ENCODE measurements at places on chromosomes 1 and 21.
A peak's percentile ranks its signal among the peaks of the same experiment; 100 is the strongest.

DNA sequence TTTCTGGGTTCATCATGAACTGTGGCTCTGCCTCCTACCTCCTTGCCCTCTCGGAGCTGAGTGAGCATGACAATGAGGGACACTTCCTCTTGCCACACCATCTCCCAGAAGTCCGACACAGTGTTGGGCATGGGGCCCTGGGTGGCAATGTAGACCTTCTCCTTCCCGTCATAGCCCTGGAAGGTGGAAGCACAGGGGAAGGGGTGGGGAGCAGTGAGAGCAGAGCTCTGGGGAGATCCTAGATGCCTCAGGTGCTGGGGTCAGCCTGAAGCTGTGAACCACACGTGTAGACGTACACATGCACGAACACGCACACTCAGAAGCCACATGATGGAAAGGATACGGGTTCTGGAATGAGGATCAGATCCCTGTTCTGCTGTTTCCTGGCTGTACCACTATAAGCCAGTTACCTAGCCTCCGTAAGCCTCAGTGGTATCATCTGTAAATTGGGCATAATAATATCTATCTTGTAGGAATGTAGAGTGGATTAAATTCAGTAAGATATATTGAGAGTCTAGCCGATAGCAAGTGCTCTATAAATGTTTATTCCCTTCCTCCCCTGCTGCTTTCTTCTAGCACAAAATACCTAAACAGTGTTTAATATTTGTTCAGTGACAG, 6.1 kb downstream of the PTPN7 start:
- no peak for DNase-seq

DNA sequence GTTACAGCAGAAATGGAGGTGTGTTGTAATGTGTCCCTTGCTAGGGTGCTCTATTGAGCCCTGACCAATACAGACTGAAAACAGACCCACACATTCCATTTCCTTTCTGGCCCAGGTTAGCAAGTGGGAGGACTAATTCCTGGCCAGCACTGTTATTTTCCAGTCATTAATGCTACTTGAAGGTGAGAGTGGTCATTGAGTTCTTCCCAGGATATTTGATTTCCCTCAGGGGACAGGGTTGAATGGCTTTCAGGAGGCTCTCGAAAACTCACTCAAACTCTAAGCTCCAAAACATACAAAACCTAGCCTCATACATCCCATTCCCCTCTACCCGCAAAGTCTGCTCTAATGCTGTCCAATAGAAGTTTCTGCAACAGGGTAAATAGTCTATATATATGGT, 6.2 kb downstream of the LRRC52 start:
- no peak for DNase-seq

DNA sequence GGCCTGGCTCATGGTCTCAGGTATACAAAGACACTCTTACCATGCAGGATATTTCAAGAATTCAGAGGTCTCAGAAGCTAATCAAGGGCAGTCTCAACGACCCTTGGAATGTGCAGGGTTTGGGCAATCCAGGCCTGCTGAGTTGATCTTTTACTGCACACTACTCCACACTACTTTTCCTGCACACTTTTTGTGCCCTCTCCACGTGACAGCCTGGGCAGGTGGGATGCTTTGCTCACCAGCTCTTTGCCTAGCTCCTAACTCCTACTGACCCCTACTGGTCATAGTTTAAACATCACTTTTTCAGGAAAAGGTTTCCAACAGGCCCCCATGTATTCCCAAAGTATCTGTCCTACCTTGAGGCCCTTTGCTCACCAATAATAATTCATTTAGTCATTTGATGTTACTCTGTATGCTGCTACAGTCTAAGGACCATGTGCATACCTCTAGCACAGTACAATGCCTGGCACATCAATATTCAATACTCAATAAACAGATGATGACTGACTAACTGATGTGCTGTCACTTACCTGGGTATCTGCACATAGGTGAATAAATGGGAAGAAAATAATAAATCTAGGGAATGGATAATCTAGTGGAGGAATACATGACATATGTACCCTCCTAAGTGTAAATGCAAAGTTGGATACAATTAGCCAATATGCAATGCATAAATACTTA, 9.6 kb downstream of the DUSP23 start:
- no peak for DNase-seq

- DNase-seq = no peak
Measured at GRCh38 chr1:236516929-236517704, 6.7 kb upstream of the LGALS8 start.

DNA sequence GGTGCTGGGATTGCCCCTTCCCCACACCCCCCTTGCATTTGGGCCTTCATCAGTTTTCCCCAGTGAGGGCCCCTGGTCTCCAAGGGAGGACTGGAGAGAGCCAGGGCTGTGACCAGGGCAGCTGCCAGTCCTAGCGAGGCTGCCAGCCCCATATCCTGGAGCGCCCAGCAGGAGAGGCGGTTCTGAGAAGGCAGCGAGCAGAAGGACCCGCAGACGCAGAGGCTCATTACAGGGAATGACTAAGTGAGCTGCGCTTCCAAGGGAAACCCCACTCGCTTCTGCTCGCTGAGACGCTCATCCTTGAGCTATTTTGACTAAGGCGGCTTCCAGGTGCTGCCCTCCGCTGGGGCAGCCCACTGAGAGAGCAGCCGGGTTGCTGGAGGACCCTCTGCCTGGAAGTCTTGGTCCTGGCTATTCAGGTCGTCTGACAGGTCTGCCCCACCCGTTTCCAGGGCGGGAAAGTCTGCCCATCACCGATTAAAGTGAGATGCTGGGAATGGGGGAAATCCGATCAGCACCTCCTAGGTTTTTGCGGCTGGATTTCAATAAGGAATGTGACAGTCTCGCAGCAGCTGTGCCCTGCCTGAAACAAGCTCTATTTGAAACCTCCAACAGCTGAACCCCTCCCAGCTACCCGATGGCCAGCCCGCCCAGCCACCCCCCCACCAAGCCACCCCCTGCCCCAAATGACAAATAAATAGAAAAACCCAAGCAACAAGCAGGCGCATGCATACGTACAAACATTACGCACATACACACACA, 2.8 kb downstream of the KCNN3 start:
- peak; percentile 23 for DNase-seq

- DNase-seq = no peak
Measured at GRCh38 chr1:186983327-186983726, 154.6 kb downstream of the PLA2G4A start.

DNA sequence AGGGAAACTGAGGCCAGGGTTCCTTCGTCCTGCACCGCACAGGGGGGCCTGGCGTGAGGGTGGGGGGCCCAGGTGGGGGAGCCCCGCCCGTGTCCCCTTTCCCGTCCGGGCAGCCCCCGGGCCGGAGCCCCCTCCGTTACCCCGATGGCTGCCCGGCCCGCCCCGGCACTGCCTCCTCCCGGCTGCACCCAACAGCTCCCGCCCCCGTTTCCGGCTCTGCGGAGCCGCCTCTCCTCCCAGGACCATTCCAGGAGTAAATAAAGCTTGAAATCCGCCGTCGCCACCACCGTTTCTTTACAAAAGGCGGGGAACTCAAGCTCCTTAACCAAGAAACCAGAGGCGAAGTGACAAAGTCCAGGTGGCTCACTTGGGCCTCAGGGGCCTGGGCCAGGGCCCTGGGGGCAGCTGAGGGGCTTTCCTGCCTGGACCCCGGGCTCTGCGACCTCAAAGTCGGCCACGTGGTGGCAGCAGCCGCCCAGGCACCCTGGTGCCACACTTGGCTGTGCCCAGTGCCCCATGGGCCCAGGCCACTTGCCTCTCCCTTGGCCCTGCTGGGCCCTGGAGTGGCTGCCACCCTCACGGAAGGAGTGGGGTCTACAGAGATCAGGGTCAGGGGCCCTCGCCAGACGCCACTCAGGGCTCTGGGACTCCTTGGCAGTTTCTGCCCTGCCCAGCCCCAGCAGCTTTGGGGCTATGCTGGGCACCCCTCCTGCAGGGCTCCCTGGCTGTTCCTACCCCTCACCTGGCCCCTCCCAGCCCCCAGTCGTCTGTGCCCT, 514 bp upstream of the FAAP20 start:
- peak; percentile 76 for DNase-seq

GRCh38 chr1:219439376-219439775, 173.5 kb downstream of the ZC3H11B start:
- DNase-seq = no peak

DNA sequence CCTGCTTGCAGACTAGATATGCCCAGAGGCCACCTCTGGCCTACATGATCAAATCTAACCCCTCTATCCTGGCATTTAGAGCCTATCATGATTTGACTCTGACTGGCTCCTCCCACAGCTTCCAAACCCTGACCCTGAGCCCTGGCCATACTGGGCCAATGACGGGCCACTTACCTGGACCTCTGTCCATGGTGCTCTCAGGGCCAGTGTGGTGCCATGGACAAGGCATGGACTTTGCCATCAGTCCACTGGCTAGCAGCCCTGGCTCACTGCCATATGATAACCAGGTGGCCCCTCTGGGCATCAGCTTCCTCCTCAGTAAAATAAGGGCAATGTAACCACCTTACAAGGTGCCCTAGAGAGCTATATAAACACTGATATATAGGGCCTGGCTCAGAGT, 713.4 kb downstream of the PTPRU start:
- no peak for DNase-seq

- DNase-seq = no peak
Measured at GRCh38 chr1:100928128-100928527, 32.2 kb downstream of the SLC30A7 start.

- DNase-seq = no peak
Measured at GRCh38 chr1:211236633-211237320, 22.4 kb upstream of the RCOR3 start.

DNA sequence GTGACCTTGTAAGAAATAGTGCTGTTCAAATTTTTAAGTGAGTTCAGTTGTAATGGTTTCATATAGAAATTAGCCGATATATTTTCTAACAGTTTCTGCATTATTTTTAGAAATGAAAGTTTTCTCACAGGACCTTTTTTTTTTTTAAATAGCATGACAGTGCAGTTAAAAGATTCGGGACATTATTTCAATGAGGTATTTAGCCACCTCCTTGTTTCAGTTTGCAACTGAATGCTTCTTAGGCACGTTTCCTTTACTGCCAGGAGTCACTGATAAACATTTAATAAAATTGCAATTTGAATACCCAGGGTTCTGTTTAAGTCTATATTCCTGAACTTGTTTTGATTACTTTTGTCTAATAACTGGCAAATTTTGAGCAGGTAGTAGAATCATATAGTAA, 304.7 kb downstream of the TM2D1 start:
- DNase-seq = no peak

DNA sequence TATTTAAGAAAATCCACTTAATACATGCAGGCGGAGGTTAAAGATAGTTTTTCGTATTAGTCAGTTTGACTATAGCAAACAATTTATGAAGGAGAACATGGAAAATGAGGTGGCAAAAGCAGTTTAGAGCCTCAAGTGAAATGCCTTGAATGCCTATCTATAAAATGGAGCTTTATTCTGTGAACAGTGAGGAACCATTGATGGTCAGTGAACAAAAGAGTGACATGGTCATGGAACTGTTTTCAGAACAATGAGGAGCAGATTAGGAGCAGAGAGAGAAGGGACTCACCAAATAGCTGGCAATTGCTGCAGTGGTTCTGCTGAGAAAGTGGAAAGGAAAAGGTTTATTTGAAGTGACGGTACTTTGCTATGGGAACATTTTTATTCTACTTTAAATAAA, 299.8 kb downstream of the DUSP10 start:
- no peak for DNase-seq

GRCh38 chr1:113109908-113110554, 37.0 kb downstream of the LRIG2 start:
- DNase-seq = no peak

DNA sequence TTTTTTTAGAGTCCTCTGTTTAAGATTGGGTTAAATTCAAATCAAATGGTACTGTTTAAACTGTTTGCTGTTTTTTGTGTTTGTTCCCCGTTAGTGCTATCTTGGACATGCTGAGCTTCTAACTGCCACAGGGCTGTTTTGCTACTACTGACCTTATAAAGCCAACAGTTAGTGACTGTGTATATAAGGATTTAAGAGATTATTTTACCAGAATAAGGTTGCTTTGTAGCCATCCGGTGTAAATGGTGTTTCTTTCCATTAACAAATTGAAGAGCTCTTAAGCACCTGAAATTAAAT, 37.0 kb downstream of the ZNF281 start:
- no peak for DNase-seq

DNA sequence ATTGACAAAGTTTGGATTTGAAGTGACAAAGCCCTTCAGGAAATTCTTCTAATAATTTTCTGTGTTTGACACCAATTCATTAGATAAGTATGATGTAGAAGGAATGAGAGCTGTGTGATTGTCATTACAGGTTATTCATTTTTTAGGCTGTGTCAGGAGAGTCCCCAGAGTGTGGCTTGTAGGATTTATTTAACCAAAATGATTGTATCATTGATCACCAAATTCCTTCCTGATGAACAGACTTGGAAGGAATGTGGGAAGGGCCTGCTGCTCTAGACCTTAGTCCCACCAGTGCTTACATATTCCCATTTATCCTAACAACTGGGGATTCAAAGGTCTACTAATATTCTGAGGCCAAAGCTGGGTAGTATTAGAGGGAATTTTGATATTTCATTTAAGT, 383.3 kb upstream of the KAZN start:
- no peak for DNase-seq

- no peak for DNase-seq
Measured at GRCh38 chr21:39576518-39577128, 36.1 kb upstream of the B3GALT5 start.

- DNase-seq = no peak
Measured at GRCh38 chr1:157141212-157141855, 3.1 kb upstream of the ETV3 start.

DNA sequence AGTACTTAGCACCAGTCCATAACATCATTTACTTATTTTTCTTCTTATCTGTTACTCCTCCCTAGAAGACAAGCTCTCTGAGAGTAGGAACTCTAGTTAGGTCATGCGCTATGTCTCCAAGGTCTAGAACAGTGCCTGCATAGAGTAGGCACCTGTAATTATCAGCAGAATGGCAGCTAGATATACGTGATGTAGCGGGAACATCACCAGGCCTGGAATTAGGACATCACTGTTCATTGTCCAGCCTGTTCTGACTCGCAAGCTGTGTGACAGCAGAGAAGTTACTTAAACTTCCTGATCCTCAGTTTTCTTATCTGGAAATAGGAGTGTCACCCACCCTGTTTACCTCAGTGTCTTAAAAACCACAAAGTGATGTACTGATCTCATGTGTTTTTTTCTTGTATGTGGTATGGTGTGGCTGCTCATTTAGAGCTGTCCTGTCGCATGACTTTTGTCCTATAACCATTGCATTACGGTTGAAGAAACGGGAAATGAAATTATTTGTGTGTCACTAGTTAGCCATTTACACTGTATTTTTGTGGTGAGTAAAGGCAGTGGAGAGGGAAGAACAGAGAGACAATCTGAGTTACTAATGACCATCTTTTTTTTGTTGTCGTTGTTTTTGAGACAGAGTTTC, 37.1 kb upstream of the EXO1 start:
- no peak for DNase-seq

GRCh38 chr1:156475568-156476500, 24.7 kb downstream of the MEF2D start:
- no peak for DNase-seq
